ENCODE measurements at places on chromosomes 5 and 9. TPM values are rescaled to one million over a fixed set of nuclear protein-coding genes. Genes with fewer than 3 reads are reported as not detected.

- H3K4me1 ChIP-seq = peaks cover 14% of the 10 kb centered on the region
- no peak for DNase-seq
- no peaks in the 10 kb centered on the region for H3K27me3 ChIP-seq
- H3K27ac ChIP-seq = no peak overlapping the region
- no peaks in the 10 kb centered on the region for H3K36me3 ChIP-seq
Measured at GRCh38 chr9:126708178-126708577, 94.5 kb downstream of the LMX1B start.

- no peaks in the 10 kb centered on the region for H3K36me3 ChIP-seq
- DNase-seq = peak; percentile 13
- peaks cover 16% of the 10 kb centered on the region for H3K4me1 ChIP-seq
- H3K27me3 ChIP-seq = no peaks in the 10 kb centered on the region
Measured at GRCh38 chr9:113350107-113350661, 843 bp downstream of the BSPRY start.

ASPN gene
- 0.12 TPM for total RNA-seq

LHX6 gene
- 8.8 TPM for total RNA-seq

DNA sequence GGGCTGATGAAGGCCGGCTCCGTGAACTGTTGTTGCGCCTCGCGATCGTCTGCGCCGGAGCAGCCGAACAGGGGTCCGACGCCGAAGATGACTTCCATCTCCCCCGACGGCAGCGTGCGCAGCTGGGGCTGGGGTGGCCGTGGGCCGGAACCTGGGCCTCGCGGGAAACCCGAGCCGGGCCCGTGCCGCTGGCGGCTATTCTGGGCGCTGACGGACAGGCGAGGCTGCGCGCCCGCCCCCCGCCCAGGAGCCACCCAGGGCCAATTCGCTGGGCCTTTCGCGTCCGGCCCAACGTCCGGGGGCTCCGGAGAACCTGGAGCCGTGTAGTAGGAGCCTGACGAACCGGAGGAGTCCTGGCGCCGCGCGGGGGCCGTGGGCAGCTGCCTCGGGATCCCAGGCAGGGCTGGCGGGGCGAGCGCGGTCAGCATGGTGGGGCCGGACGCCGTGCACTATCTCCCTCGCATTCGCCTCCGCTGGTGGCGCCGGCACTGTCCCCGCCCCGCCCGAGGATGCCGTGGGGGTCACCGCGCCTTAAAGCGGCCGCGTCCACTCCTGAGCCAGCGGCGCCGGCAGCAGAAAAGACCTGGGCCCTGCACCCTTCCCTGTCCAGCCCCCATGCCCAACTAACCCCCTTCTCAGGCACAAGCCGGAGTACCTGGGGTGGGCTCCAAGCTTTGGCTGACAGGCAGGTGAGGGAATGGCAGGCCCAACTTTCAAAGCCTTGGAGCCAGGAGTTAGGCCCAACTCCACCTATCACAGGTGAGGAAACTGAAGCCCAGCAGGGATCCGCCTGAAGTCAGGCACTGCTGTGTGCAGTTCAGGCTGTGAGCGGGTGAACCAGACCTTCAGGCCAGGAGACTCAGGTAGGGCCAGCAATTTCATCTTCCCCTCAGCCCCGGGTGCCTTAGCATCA lies at the start of gene PROB1:
TSS of gene PROB1 (minus strand) at position 451 of the 913 bp plus-strand sequence. CDS start at position 428, 23 bp downstream.
- H3K4me1 ChIP-seq = peaks cover 8% of the 10 kb centered on the region
- H3K36me3 ChIP-seq = no peaks in the 10 kb centered on the region
- H3K27me3 ChIP-seq = no peaks in the 10 kb centered on the region
- peak within 1 kb of the TSS; percentile 78 for H3K27ac ChIP-seq
- no peak for DNase-seq

SLC34A3 gene
- 0.25 TPM for total RNA-seq

IRX2 gene
- 15.1 TPM for total RNA-seq

- H3K27me3 ChIP-seq = no peaks in the 10 kb centered on the region
- no peaks in the 10 kb centered on the region for H3K36me3 ChIP-seq
- H3K4me3 ChIP-seq = no peak overlapping the region
- no peaks in the 10 kb centered on the region for H3K4me1 ChIP-seq
- no peak overlapping the region for H3K27ac ChIP-seq
Measured at GRCh38 chr9:105535920-105536668, 21.8 kb upstream of the FKTN start.

GRCh38 chr5:54556141-54556540 lies 38.6 kb downstream of the SNX18 start:
- no peaks in the 10 kb centered on the region for H3K4me1 ChIP-seq
- no peak overlapping the region for H3K4me3 ChIP-seq
- no peak overlapping the region for H3K27ac ChIP-seq
- no peaks in the 10 kb centered on the region for H3K27me3 ChIP-seq
- no peak for DNase-seq

MYMK gene
- total RNA-seq = not detected

DNA sequence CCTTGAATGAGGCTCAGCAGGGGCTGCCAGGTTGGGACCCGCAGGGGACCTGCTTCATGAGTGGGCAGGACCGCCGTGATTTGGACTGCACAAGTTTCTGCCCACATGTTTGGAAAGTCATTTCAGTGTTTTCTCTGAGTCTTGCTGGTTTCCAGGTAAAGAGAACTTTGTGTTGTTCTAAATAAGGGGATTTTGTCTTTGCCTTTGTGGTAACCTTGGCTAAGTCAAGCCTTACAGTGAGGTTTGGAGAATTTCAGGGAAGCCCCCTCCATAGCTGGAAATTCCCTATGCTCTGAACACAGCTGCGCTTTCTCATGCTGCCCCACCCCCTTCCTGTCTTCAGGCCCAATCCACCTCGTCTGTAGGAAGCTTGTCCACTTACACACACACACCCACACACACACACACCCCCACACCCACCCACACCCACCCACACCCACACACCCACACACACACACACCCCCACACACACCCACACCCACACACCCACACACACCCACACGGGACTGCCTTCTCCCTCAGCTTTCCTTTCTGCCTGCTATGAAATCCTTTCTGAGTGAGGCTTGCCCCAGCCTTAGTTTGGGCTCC lies 270.1 kb downstream of the HSPA4 start:
- no peak overlapping the region for H3K4me3 ChIP-seq
- DNase-seq = no peak
- H3K27me3 ChIP-seq = no peaks in the 10 kb centered on the region
- no peaks in the 10 kb centered on the region for H3K36me3 ChIP-seq
- no peak overlapping the region for H3K27ac ChIP-seq

DNA sequence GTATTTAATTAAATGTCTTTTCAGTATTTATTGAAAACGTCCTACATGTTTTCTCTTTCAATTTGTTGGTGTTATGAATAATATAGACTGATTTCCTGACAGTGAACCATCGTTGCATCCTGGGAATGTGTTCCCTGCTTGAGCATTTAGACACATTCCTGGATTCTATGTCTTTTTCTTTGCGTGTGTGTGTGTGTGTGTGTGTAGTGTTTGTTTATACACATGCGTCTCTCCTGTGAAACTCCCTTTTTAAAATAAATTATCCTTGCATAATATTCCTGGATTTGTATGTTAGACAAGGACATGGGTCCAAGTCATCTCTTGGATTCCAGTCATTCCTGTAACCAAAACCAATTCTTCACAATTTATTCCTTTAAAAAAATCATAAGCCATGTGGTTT lies 153.4 kb downstream of the HSPA4 start:
- no peaks in the 10 kb centered on the region for H3K27me3 ChIP-seq
- no peaks in the 10 kb centered on the region for H3K4me1 ChIP-seq
- no peak overlapping the region for H3K27ac ChIP-seq
- DNase-seq = no peak
- no peak overlapping the region for H3K4me3 ChIP-seq

DNA sequence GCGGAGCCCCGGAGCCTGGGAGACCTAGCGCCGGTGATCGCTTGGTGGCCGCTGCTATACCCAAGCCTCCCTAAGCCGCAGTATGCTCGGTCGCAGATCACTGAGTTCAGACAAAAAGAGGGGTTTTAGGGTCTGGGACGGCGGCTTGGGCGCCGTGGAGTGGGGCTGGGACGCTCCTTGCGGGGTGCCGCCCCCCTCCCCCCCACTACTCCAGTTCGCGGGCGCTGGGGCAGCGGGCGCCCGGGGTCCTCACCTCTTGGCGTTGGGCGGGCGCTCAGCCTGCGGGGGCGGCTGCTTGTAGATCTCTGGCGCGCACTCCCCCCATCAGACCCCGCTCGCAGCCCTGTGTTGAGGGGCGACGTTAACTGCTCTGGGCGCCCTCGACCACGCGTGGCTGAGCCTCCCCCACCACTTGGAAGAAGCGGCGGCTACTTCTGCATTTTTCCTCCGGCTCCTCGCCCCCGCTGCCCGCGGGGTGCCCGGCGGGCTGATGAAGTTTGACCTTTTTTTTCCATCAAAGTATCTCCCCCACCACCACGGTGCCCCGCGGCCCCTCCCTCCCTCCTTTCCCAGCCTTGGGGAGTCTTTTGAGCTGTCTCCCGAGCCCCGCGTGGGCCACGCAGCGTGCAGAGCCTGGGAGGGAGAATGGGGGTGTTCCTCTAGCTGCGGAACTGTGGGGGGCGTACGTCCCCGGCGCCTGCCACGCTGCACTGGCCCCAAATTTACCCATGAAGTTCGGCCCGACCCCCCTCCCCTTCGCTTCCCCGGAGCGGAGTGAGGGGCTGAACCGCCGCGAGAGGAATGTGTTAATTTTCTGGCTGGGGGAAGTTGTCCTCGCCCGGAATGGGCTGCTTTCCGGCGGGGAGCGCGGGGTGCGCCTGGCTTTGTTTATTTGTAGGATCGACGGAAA lies 1.2 kb downstream of the CXXC5 start:
- H3K27ac ChIP-seq = peak overlapping the region; percentile 73
- no peaks in the 10 kb centered on the region for H3K27me3 ChIP-seq
- H3K4me1 ChIP-seq = peaks cover 53% of the 10 kb centered on the region
- H3K4me3 ChIP-seq = peak overlapping the region; percentile 71

DNA sequence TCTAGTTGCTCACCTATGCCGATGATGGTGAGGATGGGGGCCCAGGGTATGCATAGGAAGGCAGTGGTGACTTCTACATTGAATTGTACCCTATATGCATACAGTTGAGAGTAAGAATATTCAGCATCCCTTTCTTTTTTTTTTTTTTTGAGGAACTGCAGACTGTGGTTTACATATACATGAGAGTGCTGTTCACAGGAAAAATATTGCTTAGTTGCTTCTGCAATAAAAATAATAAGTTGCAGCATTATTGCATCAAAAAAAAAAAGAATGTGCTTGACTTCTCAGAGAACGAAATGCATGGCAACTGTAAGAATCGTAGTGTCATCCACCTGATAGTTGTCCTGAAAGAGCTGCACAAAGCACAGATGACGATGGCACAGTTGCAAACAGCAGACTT lies 52.8 kb downstream of the PTCD2 start:
- H3K36me3 ChIP-seq = no peaks in the 10 kb centered on the region
- no peaks in the 10 kb centered on the region for H3K27me3 ChIP-seq
- no peak overlapping the region for H3K27ac ChIP-seq
- H3K4me3 ChIP-seq = no peak overlapping the region
- no peak for DNase-seq

DNA sequence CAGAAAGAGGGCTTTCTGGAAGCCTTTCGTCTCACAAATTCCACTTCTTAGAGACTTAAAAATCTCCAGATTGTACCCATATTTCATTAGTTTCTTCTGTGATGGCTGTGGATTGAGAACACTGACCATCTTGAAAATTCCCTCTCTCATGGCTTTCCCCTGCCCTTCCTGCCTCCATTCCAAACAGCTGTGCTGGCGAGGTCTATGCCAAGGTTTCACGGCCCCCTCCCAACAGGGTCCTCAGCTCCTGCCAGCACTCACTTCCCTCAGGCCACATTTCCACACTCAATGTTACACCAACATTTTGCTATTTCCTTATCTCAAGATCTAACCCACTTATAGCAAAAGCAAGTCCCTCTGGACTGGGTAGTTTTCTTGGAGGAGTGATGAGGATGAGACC lies 40.3 kb upstream of the EQTN start:
- H3K4me1 ChIP-seq = peaks cover 52% of the 10 kb centered on the region
- H3K36me3 ChIP-seq = no peaks in the 10 kb centered on the region
- no peaks in the 10 kb centered on the region for H3K27me3 ChIP-seq

CAVIN4 gene
- total RNA-seq = 3.5 TPM

- no peaks in the 10 kb centered on the region for H3K27me3 ChIP-seq
- no peak for DNase-seq
- H3K36me3 ChIP-seq = no peaks in the 10 kb centered on the region
- no peak overlapping the region for H3K4me3 ChIP-seq
- H3K4me1 ChIP-seq = no peaks in the 10 kb centered on the region
Measured at GRCh38 chr5:38414348-38414747, 142.1 kb downstream of the LIFR start.

PCDHB12 gene
- total RNA-seq = 6.5 TPM

GRCh38 chr5:148214665-148215185 lies 11.9 kb downstream of the SPINK6 start:
- no peak for DNase-seq
- H3K4me3 ChIP-seq = no peak overlapping the region
- no peak overlapping the region for H3K27ac ChIP-seq
- H3K4me1 ChIP-seq = no peaks in the 10 kb centered on the region
- no peaks in the 10 kb centered on the region for H3K36me3 ChIP-seq
- no peaks in the 10 kb centered on the region for H3K27me3 ChIP-seq

- peak overlapping the region; percentile 65 for H3K4me3 ChIP-seq
- no peak for DNase-seq
- H3K27ac ChIP-seq = peak overlapping the region; percentile 87
- H3K36me3 ChIP-seq = no peaks in the 10 kb centered on the region
- peaks cover 25% of the 10 kb centered on the region for H3K4me1 ChIP-seq
Measured at GRCh38 chr9:137619240-137620047, 639 bp downstream of the EHMT1 start.

DNA sequence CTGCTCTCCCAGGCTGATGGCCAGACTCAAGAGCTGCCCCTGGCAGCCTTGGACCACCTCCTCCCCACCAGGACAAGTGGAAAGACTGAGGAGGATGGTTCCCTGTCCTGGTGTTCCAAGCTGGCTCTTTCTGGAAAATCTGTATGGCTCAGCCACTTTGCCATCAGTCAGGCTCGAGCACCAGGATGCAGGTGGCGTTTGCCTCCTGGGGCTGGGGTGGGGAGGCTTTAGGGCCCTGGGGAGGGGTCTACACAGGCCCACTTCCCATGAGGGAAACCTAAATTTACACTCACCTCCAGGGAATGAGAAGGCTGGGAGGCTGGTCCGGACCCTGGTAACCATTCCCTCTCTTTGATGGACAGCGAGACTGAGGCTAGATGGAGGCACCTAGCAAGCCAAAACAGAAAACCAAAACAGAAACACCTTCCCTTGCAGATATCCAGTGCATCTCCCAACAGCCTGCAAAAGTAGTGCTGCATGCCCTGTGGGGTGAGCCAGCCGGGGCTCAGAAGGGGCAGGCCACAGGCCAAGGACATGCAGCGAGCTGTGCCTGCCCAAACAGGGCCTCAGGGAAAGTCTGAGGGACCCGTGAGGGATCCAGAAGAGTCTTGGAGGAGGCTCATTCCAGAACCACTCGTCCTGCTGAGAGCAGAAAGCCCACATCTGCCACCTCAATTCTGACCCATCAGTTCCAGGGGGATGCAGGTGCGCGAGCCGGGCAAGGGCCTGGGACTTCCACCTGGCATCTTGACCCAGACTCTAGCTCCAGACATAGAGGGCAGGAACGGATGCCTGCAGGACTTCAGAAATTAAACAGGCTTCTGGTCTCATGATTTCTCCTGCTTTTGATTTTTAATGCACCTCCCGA lies 5.4 kb upstream of the CSF2 start:
- no peak overlapping the region for H3K27ac ChIP-seq
- no peak for DNase-seq
- no peaks in the 10 kb centered on the region for H3K27me3 ChIP-seq
- H3K4me3 ChIP-seq = no peak overlapping the region
- no peaks in the 10 kb centered on the region for H3K4me1 ChIP-seq

- peak overlapping the region; percentile 72 for H3K27ac ChIP-seq
- no peaks in the 10 kb centered on the region for H3K36me3 ChIP-seq
- no peak for DNase-seq
- H3K4me3 ChIP-seq = no peak overlapping the region
Measured at GRCh38 chr9:85534340-85534739, 207.4 kb downstream of the AGTPBP1 start.
